AG20443 (cell line): ENCODE measurements at places on chromosomes 12 and 14.

GRCh38 chr14:103223818-103224352 is 100.6 kb downstream of the TNFAIP2 start:
- no peak for DNase-seq

DNA sequence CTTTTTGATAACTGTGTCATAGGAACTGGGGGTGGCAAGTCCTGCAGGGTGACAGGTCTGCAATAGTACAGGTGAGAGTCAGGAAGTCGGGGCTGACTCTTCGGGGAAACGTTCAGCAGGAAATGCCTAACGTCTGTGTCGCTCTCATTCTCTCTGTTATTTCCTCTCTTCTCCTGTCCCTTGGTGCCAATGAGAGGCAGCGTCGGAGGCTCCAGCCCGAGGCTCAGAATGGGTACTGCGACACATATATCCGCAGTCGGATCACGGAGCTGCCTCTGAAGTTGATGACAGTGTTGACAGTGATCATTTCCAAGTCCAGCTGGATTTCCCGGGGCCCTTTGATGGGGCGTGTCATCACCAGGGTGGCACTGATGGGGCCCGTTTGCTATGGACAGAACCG is 2.7 kb upstream of the TC2N start:
- DNase-seq, result no peak

DNA sequence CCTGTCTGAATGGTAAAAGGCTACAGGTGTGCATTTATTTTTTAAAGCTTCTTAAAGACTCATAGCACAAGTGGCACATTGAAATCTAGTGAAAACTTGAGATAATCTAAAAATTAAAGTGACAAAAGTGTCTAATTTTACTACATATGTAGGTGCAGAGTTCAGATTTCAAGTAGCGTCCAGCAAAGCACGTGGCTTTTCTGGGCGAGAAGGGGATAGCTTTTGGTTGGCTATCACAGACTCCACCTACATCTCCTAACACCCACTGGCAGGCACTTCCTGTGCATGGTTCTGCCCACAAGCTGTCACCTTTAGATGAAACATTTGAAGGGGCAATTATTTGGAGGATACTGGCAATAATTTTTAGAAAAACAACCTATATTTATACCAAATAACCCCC is 1.9 kb upstream of the PITPNM2 start:
- DNase-seq, result no peak

GRCh38 chr12:116127859-116128258 is 149.6 kb downstream of the MED13L start:
- DNase-seq, result no peak

GRCh38 chr14:76929927-76930326 is 98.6 kb downstream of the IRF2BPL start:
- peak; percentile 46 for DNase-seq

- no peak for DNase-seq
Measured at GRCh38 chr12:5593086-5593485, 161.2 kb downstream of the NTF3 start.

DNA sequence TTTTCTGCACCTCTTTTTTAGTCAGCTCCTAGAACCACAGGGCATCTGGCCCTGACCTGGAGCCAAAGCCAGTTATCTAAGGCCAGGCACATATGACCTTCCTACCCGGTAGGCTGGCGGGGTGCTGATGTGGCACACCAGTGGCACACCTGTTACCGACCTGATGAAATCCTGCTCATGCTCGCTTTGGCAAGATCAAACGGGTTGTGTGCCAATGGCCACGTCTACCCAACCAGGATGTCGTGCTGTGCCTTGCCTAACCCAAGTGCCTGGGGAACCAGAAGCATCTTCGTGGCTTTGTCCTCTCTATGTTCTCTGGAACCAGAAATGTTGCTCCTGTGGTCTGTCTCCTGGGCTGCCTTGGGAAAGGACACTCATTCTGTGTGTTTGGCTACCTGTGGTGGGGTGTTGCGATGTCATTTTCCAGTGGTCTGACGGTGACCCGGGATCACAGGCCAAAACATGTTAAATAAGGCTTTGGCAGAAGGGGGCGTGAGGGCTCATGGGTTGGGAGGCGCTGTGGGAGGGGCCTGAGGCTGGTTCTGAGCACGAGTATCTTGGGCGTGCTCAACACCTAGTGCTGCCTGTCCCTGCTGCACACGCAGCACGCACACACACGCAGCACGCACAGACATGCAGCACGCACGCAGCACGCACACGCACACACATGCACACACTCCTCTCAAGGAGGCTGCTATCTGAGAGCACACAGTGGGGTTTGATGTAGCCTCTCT is 27.9 kb downstream of the CCNK start:
- no peak for DNase-seq

DNA sequence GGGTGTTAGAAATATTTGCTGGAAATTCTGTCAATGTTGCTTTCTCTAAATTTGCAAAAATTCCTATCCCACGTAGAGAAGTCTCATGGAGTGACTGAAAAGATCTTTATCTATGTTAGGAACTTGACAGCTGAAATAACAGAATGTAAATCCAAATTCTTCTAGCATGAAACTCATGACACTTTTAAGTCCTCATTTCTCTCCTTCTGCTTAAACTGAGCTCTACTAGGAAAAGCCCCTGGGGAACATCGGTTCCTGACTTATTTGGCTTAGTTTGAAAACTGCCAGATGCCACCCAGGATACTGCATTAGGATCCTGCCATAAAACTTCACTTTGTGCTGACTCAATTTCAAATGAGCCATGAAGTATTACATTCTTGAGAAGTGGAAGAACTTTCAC is 426.0 kb downstream of the GALC start:
- peak; percentile 9 for DNase-seq

DNA sequence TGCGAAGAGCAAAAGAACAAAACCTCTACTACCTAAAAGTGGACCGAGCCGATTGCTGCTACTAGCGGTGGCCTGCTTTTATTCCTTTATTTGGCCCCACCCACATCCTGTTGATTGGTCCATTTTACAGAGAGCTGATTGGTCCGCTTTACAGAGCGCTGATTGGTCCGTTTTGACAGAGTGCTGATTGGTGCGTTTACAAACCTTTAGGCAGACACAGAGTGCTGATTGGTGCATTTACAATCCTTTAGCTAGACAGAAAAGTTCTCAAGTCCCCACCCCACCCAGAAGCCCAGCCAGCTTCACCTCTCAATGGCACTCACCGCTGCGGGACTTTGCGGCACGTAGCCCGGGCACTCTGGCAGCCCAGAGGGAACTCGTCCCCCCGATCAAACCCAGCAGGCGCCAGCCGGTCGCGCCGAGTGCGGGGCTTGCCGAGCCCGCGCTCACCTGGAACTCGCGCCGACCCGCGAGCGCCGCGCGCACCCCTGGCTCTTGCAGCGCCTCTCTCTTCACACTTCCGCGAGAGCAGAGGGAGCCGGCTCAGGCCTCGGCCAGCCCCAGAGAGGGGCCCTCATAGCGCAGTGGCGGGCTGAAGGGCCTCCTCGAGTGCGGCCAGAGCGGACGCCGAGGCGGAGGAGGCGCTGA is 8.7 kb upstream of the FGD4 start:
- no peak for DNase-seq

DNA sequence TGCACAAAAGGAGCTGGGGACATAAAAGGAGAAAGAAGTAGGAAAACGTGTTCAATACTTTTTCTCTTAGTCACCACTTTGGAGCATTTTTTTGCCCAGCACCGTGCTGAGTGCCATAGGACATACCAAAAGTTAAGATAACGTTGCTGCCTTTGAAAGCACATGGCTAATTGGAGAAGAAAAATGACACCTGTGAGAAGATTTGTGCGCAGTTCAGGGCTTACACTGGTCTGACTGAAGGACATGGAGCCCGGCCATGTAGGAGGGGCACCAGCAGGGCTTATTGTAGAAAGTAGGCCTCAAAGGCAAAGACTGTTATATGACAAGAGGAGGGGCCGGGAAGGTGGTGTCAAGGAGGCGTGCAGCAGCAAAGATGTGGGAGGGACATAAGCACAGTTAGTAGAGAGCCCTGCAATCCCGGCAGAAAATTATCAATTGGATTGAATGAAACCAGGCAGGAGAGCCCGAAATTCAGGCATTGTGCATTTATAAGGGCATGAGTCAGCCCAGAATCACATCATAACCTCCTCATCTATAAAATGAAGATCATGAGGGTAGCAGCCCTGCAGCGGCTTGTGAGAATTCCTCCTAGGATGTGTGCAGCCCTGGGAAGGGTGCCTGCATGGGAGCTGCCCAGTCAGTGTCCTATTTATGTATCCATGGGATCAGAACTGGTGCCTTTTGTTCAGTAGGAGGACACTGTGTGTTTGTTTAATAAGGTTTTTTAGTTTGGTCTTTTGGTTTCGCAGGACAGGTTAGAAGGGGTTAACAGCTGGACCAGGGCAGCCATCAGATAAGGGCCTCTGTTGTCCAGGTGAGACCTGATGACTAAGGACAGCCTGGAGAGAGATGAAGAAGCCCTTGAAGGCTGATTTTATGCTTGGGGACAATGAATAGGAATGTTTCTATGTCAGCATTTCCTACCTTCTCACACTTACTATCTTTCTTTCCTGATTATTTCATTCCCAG is 122.4 kb downstream of the GPR135 start:
- DNase-seq, result no peak

- no peak for DNase-seq
Measured at GRCh38 chr12:116333402-116333801, 55.9 kb upstream of the MED13L start.

GRCh38 chr14:72876005-72876709 is 17.7 kb downstream of the DPF3 start:
- DNase-seq, result no peak

DNA sequence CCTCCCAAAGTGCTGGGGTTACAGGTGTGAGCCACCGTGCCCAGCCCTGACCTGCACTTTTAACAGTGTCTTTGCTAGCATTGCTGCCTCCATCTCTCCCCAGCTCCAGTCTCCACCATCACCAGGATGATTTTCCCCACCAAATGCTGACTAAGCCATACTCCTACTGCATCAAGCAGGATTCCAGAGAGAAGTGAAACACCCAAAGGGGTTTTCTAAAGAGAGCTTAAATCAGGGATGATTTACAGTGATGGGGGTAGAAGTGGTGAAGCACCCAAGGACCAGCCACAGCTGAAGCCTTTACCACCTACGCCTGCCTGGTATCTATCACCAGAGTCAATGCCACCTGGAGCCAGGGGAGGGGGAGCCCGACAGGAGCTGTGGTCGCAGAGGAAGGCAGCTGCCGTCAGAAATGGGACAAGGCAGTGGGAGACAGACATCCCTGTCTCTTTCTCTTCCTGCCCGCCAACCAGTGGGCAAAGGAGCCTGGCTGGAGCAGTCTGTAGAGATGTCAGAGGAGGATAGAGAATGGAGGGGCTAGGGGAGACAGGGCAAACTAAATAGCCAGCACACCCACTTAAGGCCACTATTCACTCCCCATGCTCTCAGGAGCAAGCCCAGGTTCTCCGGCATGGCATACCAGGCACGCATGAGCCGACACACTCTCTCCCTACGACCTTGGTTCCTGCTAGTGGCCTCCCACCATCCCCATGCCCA is 22.4 kb upstream of the CD9 start:
- DNase-seq, result no peak

DNA sequence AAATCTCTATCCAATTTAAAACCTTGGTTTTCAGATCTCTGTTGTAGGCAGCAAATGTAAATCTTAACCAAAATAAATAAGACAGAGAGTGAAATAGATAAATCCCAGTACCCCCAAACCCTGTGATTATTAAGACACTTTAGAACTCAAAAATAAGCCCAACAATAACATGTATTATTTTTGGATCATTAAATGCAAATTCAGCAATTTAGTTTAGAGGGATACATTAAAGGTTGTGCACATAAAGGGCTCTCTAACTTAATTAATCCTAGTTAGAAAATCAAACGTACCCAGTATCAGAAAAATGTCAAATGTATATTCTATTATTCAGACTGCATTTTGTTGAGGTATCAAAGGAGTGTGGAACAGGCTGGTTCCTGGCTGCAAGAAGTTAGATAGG is 416.8 kb downstream of the SLC16A7 start:
- DNase-seq, result no peak

GRCh38 chr14:81989211-81989610 is 455.6 kb upstream of the SEL1L start:
- DNase-seq, result no peak

DNA sequence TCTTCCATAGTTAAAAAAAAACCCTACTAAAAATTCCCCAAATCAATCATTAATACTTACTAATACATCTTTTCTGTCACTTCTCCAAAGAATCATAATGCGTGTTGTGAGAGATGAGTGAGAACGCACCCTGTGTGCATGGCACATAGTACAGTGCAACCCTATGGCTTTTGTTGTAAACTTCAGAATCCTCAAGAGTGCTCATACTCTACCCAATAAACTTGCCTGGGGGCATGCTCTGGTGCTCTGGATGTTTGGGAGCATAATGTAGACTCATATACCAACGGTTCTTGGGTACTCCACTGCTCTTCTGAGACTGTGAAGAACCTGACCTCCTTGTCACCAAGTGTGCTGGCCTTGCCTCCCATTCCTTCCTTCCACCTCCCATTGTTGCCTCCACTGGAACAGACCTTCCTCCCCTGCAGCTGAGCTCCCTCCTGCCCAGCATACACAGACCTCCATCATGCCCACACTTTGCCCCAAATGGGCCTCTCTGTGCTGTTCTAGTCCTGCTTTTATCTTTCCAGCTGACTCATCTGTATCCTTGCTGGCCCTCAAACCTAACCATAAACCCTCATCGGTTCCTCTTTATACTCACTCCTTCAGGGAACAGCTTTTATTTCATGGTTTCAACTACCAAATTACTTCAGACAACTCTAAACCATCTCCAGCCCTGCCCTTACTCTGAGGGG is 8.9 kb downstream of the DCP1B start:
- DNase-seq, result no peak

DNA sequence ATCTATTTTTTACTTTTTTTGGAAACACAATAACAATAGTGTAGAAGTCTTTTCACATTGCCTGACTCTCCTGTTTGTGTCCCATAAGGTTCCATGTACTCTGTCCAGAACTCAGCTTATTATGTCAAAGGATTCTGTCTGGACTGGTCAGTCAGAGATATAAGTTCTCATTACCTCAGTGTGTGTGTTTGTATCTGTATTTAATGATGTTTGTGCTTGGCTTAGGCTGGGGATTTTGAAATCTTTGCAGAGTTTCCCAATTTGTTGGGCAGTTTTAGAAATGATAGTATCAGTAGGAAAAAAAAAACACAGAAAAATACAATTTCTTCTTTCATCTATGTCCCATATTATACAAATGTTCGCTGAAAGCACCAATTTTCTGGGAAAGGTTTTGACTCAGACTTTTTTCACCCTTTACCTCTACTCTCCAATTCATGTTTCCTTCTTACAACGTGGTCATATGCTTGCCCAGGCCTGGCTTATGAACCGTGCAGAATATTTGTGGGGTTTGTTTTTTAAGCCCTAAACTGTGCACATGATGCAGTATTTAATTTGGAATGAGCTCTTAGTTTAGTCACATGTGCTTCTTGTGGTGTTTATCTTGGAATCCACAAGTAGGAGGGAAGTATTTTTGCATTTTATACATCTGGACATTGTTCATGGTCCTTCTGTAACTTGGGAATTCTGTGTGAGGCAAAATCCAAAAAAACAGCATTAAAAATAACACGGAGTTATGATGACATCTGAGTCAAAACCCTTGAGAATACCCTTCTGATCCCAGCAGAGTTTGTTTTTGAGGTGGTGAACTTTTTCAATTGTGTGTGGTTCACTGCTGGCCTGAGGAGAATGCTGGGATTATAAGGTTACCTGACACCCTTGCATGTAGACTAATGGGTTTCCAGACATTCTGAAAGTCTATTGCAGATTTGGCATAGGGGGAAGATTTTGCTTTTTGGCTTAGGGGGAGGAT is 121.2 kb downstream of the RAD51B start:
- peak; percentile 39 for DNase-seq

- DNase-seq, result peak; percentile 27
Measured at GRCh38 chr12:81257947-81258551, 180.2 kb downstream of the ACSS3 start.
